Stimulated activated CD4-positive, alpha-beta T cell treated with anti-CD3 and anti-CD28 coated beads, Interleukin-1b, Interleukin-23, amount 100 ng/mL, for 48 hours (primary cell): ENCODE measurements at places on chromosomes 2 and 18.

DNA sequence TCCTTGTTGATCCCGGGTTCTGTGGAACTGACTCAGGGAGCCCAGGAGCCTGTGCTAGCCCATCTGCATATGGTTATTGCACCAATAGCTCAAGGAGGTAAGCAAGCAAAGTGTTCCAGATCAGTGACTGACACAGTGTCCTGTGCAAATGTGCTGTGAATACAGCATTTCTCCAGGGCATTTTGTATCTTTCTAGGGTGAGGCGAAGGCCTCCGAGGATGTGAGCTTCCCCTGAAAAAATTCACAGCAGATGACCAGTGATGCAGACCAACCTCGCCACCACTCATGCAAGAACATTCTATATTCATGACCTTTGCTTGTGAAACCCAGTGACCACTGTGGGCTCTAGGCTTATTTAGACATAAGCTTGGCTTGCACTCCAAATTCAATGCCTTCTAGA lies 15.2 kb upstream of the NT5DC4 start:
- no peak for DNase-seq

- no peak for DNase-seq
Measured at GRCh38 chr2:148887350-148888002, 12.4 kb downstream of the KIF5C start.

DNA sequence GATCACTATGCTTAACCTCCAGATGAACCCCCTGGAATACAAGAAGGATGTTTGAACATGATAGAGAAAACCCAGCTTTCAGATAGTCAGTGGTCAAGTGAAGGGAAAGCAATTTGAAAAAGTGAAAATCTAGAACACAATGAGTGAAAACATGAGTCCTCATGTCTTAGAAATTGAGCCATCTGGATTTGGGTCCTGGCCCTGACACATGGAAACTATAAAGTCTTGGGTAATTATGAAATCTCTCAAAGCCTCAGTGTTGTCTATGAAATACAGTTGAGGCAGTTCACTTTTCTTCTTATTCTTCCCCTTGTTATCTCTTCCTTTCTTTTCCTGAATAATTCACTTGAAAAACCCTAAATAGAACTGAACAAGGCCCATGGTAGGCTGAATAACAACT lies 120.6 kb downstream of the EN1 start:
- DNase-seq = no peak

GRCh38 chr2:121212661-121213325 lies 72.2 kb downstream of the TFCP2L1 start:
- DNase-seq = no peak

- DNase-seq = no peak
Measured at GRCh38 chr2:68970566-68971265, 3.7 kb upstream of the GKN1 start.

DNA sequence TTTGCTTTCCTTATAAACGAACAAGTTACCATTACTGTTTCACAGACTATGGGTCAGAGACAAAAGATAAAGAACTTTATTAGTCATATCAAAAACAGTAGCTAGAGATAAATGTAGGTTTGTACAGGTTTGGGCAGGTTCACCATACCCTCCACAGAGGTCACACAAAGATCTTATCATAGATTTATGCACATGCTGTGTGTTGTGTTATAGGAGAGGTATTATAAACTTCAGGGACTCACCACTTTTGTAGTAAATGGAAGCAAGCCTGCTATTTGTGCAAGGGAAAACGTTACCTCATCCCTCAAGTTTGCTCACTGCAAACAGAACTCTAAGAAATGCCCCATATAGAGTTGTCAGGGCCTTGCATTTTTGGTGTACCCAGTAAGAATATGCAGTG lies 584.5 kb upstream of the LRRTM1 start:
- no peak for DNase-seq

GRCh38 chr2:236917164-236917563 lies 168.5 kb upstream of the COPS8 start:
- DNase-seq = no peak

DNA sequence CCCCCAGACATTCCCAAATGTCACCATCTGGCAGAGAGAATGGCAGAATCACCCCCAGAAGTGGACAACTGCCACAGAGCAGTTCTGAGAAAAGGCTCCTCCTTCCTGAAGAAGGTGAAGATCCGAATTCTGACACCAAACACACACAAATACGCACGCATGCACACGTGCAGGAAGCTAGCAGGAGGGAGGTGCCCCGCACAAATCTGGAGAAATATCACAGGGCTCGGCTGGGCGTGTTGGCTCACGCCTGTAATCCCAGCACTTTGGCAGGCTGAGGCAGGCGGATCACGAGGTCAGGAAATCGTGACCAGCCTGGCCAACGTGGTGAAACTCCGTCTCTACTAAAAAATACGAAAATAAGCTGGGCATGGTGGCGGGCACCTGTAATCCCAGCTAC lies 38.5 kb upstream of the ATG16L1 start:
- DNase-seq = no peak

GRCh38 chr2:10495988-10496313 lies 47.8 kb upstream of the ODC1 start:
- DNase-seq = no peak

DNA sequence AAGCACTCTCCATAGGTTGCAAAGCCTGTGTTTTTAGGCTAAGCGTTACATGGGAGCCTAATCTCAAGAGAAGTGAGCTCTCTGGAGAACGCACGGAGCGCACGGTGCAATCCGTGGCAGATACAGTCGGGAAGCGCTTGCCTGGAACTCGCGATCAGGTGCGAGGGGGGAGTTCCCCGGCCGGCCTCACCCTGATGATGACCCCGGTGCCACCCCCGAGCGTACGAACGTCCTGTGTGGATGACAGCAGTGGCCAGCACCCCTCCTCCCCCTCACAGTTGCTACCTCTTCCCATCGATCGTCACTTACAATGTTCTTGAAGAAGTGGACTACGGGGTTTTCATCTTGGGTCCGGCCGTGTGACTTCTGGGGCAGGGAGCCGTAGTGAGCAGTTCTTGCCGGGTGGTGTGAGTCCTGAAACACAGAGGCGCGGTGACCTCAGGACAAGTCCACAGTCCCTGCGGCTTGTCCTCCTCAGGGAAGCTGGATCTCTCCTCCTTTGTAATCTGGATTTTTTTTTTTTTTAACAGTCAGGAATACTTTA lies 142.9 kb downstream of the MBP start:
- no peak for DNase-seq

DNA sequence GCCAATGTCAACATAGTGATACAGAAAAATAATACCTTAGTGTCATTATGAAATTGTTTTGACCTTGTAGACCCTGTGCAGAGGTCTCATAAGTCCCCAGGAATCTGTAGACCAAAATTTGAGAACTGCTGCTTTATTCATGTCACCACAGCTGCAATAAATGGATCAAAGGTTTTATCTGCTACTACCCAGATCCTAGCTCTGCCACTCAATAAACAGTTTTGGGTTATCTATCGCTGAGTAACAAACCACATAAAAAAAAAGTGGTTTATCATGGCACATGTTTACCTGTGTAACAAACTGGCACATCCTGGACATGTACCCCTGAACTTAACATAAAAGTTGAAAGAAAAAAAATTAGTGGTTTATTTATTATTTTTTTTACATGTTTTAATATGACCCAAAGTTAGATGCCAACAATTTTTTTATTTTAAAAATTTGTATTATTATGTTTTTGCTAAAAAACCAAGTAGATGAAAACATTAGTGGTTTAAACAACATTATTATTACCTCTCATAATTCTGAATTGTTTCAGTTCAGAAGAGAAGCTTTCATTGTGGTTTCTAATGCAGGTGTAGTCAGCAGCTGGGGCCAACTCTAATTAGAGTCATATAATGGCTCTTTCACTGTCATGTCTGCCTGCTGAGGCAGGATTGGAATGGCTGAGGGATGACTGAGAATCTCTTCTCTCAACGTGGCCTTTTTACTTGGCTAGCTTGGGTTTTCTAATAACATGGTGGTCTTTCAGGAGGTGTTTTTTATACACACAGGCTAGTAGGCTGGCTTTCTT lies 103.3 kb upstream of the SLC38A11 start:
- DNase-seq = no peak

- no peak for DNase-seq
Measured at GRCh38 chr2:232315923-232316299, 62.6 kb upstream of the ALPP start.

GRCh38 chr2:233256048-233256447 lies 4.6 kb downstream of the ATG16L1 start:
- DNase-seq = no peak

GRCh38 chr2:70927641-70928040 lies 8.1 kb upstream of the ATP6V1B1 start:
- DNase-seq = no peak

GRCh38 chr18:50545936-50546335 lies 14.0 kb upstream of the MAPK4 start:
- no peak for DNase-seq

- no peak for DNase-seq
Measured at GRCh38 chr18:79371561-79372121, 24.1 kb upstream of the NFATC1 start.

DNA sequence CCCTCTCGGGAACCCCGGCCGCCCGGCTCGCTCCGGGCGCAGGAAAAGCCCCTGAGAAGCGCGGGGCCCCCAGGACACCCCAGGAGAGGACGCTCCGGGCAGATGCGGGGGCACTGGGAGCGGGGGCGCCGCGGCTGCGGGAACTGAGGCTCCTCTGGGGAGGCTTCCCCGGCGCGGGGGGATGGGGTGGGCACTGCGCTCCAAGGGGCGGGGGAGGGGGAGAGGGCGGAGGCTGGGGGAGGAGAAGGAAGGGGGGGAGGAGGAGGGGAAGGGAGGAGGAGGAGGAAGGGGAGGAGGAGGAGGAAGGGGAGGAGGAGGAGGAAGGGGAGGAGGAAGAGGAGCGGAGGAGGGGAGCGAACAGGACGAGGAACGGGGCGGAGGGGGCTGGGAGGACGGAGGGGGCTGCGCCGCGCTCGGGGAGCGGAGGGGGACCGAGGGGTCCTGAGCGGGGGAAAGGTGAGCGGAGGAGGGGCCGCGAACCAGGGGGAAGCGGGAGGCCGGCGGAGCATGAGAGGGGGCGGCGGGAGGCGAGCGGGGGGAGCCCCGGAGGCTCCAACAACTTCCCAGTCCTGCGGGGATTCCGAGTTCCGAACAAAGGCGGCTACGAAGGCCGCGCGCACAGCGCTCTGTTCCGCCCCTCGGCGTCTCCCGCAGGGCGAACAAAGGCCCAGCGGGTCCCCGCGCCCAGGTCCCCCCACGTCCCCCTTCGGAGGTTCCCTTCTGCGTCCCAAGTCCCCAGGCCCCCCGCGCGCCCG lies 742 bp downstream of the PXDN start:
- DNase-seq = no peak

DNA sequence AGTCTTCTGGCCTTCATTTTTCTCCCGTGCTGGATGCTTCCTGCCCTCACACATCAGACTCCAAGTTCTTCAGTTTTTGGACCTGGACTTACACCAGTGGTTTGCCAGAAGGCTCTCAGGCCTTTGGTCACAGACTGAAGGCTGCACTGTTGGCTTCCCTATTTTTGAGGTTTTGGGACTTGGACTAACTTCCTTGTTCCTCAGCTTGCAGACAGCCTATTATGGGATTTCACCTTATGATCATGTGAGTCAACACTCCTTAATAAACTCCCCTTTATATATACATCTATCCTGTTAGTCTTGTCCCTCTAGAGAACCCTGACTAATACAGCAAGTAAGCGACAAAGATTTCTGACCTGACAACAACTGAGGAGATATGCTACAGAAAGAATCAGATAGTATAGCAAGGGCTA lies 7.2 kb downstream of the CDC42EP3 start:
- DNase-seq = no peak

DNA sequence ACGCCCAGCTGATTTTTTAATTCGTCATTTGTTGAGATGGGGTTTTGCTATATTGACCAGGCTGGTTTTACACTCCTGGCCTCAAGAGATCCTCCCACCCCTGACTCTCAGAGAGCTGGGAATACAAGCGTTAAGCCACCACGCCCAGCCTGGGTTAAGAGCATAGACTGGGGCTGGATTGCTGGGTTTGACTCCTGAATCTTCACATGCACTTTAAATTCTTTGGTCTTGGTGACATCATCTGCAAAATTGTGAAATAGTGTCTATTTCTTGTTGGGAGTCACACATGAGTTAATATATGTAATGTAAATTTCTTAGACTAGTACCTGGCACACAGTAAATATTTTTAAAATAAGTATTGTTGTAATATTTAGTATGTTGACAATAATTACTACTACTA lies 257.4 kb downstream of the DOK6 start:
- DNase-seq = no peak

DNA sequence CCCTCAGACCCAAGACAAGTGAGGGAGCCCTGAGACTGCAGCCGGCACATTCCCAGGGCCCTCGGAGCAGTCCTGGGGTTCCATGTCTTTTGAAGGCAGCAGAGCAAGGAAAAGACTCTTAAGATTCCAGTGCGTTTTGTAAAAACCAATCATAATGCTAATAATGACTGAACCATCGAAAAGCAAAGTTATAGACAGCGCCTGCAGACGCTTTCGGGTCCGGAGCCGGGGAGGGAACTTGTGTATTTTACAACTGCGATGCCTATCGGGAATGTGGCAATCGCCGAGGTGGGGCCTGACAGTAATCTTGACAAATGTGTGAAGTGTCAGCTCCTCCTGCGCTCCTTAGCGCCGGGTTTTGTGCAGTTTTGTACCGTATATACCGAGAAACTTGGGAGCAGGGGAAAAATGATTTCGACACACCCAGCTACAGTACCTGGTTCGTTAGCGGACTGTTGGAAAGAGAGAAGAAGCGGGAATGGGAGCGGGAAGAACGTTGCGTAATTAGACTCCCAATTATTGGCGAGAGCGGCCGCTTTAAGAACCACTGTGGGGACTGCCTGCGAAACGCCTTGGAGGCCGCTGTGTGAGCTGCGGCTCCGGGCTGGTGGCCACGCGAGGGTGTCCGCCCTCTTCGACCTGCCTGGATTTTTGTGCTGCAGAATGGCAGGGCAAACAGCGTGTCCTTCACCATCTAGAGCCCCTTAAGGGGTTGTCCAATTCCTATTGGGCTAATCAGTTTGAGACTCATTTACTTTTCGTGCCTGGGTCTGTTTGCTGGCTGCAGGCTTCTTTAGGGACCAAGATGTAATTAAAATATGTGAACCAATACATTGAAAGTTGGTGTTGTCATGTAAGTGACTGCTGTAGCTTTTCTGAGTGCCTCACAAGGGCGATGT lies 2.4 kb downstream of the EPAS1 start:
- no peak for DNase-seq

DNA sequence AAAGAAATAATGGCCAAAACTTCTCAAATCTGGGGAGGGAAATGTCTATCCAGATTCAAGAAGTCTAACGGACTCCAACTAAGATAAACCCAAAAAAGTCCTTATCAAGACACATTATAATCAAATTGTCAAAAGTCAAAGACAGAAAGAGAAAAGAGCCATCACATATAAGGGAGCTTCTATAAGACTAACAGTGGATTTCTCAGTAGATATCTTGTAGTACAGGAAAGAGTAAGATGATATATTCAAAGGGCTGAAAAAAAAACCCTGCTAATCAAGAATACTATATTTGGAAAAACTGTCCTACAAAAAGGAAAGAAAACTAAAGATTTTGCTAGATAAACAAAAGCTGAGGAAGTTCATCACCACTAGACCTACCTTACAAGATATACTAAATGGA lies 35.4 kb downstream of the TMEM247 start:
- no peak for DNase-seq
